ENCODE measurements at places on chromosomes 16 and 17.
A peak's percentile ranks its signal among the peaks of the same experiment; 100 is the strongest.

- DNase-seq = peak; percentile 20
These were observed 36.7 kb downstream of the AKAP10 start for GRCh38 chr17:19940722-19941464.

DNA sequence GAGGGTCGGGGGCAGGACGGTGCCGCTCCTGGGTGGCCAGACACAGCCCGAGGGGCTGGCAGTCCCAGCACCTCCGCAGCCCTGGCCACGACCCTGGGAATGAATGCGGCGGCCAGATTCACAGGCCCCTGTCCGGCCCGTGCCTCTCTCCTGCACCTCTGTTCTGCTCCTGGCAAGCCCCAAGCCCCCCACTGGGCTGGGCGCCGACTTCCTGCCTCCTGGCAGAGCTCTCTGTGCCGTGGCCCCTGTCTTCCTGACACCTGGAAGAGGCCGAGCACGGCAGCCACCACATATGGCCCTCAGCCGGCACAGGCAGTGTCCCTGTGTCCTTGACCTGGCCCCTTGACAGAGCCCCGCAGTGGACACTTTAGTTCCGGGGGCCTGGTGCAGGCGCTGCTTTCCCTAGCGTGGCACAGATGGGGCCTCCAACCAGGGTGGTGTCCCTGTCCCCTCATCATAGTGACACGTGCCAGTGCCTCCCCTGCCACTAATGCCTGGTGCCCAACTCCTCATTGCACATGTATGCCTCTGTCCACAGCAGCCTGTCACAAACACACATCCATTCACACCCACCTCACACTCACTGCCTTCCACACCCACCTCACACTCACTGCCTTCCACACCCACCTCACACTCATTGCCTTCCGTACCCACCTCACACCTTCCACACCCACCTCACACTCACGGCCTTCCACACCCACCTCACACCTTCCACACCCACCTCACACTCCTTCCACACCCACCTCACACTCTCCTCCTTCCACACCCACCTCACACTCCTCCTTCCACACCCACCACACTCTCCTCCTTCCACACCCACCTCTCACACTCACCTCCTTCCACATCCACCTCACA, 110.6 kb upstream of the PLCG2 start:
- no peak for DNase-seq

DNA sequence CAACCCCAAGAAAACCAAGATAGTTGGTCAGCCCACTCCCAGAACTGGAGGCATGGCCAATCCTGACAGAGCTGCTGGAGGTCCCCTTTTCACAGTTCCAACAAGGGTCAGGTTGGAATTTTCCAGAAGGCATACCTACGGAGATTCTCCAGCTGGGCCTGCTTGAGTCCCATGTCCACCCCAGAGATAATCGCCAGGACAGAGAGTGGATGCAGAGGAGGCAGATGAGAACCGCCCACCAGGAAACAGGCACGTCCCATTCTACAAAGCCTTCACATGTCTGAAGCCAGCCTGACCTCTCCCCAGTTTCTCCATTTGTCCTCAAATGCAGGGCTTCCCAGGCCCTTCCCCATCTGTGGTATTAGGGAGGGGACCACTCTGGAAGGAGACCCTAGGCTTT, 47.4 kb upstream of the SMURF2 start:
- DNase-seq = no peak

GRCh38 chr17:37160944-37161343, 212.2 kb downstream of the AATF start:
- no peak for DNase-seq

- peak; percentile 65 for DNase-seq
These were observed 48.8 kb downstream of the PIMREG start for GRCh38 chr17:6492892-6493674.

- peak; percentile 79 for DNase-seq
These were observed 25.6 kb downstream of the WIPI1 start for GRCh38 chr17:68431661-68432071.

DNA sequence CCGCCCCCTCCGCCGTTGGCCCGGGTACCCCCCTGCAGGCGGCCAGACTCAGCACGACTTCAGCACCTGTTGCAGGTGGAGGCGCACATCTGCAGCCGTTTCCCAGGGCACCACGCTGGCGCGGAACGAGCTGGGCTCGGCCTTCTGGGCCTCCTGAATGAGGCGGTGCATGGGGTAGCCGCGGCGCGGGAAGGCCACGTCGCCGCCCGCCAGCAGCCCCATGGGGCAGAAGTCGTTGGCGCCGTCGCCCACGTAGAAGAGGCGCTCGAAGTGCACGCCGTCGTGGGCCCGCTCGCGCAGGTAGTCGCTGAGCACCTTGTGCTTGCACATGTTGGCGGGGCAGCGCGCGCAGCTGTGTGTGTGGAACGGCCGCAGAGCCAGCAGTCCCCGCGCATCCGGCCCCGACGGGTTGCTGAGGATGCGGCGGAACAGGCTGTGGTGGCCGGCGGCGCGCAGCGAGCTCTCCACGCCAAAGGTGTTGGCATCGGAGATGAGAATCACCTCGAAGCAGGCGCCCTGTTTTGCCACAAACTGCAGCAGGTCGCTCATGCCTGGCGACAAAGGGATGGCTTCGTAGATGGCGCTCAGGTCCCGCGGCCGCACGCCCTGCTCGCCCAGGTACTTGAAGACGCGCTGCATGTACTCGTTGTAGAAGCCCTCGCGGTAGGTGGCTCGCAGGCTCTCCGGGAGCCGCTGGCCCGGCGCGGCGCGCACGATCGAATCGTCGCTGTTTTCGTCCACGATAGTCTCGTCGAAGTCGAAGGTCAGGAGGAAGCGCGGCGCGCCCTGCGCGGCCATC, 6.2 kb downstream of the PHOSPHO1 start:
- DNase-seq = peak; percentile 80

DNA sequence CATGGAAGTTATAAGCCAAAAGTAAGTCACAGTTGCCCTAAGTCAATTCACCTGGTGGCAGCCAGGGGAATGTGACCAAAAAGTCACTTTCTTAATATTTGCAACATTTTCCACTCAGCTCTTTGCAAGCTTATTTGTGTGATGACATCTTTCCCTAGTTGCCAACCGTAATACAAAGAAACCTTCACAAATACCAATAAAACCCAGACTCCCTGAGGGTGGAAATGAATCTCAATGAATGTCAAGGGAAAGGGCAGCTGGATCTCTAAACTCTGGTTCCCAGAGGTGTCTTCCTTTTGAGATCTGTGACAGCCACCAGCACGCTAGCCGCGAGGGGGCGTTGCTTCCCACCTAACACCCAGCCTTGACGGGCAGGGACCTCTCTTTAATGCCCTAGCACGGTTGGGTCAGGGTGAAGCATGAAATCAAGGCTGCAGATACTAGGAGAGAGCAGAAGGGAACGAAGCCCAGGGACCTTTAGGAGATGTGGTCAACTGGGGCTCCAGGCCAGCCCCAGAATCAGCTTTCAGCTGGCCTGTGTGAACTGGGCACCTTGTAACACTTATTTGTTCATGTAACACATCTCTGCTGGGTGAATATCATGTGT, 82.2 kb downstream of the CMC2 start:
- peak; percentile 90 for DNase-seq
